Ovary (tissue), 10 donors: ENCODE measurements at places on chromosomes 5 and 9. TPM values are rescaled to one million over a fixed set of nuclear protein-coding genes. Genes with fewer than 3 reads are reported as not detected.

Gene DNAH5
- 1.1 TPM for total RNA-seq

Gene AP3B1
- total RNA-seq, result 33.9 TPM

Gene EQTN
- total RNA-seq, result 0.86 TPM

DNA sequence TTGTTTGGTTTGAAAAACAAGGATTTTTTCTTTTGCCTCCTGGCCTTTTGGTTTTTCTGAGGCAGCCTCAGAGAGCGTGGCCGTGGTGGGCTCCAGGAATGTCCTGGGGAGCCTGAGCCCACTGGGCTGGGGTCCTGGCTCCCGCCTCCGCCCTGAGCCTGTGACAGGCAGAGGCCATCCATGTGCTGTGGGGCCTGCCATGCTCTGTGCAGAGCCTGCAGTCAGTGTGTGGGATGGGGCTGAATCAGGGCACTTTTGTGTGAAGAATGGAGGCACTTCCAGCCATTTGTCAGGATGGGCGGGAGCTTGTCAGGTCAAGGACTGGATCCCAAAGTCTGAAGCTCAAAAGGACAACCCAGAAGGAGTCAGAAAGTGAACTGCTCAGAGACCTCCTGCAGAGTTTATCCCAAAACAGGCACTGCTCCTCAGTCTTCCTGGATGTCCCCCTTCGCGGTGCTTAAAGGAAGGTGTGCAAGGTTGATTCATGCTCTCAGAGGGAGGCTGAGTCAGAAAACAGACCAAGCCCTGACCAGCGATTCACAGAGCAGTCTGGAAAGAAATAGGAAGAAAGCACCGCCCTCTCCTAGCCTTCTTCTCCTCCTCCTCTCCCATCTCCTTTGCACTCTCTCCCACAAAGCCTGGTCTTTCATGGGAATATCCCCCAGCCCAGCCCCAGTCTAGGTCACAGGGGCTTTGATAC, 53.2 kb downstream of the MVB12B start:
- no peak for DNase-seq
